Anterior cingulate cortex (tissue), 58 donors: ENCODE measurements at places on chromosomes 2 and 18.

- no peak for DNase-seq
Observed at GRCh38 chr2:152743002-152743401, 24.6 kb downstream of the ARL6IP6 start.

DNA sequence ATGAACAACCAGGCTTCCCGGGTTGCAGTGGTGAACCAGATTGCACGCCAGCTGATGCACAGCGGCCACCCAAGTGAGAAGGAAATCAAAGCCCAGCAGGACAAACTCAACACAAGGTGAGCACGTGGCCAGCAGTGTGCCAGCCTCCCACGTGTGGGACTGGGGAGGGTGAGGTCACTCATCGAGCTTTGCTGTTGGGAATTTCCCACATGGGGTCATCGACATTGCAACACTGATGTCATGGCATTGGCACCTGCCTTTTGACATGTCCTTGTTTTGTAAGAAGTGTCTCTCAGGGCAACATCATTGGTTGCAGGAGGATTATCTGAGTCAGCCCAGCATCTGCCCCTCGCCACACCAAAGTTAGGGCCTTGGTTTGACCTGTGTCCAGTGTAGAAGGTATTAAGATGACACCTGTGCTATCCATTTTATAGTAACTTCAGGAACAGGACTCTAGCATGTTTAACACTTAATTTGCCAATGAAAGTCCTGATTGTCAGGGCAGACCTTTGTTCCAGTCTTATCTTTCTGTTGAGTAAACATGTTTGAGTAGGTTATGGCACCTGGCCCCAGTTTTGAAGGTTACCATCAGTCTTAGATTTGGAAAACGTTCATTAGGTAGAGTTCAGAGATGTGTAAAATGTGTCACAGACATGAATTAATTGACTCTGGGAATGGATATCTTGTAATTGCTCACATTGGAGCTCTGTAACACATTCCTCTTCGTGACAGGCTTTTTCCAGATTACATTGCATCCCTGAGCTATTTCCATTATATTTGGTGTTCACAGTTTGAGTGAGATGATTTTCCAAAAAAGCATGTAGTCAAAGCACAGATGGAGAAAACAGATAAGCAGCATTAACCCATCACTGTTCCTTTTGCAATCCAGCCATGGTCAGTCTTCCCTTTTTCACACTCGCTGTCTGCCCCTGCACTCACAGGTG, 93.3 kb upstream of the EML6 start:
- no peak for DNase-seq

GRCh38 chr18:72225958-72226357, 318.2 kb downstream of the CBLN2 start:
- DNase-seq, result no peak

DNA sequence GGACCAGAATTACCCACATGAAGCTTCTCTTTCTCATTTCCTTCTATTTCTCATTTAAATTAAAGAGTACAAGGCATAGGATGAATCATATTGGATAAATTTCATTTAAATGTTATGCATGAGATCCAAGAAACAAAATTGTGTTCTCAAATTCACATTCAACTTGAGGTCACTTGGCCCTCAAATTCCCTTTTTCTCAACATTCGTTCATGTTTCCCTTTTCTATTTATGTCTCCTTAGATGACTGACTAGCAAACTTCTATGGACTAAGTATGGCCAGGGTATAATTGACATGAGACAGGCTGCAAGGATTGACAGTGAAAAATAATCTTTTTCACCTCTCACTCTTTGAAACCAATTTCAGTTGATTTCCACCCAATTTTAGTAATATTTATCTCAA, 4.0 kb upstream of the LDLRAD4 start:
- no peak for DNase-seq

- DNase-seq, result no peak
Observed at GRCh38 chr2:140814141-140814540, 1316.7 kb downstream of the LRP1B start.

DNA sequence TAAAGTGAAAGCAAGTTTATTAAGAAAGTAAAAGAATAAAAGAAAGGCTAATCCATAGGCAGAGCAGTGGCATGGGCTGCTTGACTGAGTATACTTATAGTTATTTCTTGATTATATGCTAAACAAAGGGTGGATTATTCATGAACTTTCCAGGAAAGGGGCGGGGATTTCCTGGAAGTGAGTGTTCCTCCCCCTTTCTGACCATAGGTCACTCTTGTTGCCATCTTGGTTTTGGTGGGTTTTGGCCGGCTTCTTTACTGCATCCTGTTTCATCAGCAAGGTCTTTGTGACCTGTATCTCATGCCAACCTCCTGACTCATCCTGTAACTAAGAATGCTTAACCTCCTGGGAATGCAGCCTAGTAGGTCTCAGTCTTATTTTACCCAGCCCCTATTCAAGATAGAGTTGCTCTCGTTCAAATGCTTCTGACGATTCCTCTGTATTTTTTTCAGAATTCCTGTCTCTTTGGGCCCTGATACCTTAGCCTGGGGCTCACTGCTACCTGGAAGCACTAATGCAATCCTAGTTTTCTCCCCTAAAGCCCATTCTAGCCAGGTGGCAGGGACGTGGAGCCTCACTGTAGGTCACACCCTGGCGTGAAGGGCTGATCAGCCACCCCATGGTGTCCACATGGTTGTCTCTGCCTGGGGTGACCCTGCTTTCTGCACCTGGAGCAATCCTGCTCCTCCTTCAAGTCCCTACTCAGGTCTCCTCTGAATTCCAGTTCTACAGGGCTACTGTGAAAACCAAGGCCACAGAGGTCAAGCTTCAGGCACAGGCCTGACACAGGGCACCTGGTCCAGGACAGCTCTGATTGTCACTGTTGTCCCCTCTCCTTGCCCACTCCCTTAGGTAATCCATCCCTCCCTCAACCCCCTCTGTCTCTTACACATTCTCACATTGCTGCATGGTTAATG, 6.0 kb upstream of the SLC35F6 start:
- DNase-seq, result no peak

- no peak for DNase-seq
Observed at GRCh38 chr18:63236921-63237846, 82.4 kb downstream of the BCL2 start.

DNA sequence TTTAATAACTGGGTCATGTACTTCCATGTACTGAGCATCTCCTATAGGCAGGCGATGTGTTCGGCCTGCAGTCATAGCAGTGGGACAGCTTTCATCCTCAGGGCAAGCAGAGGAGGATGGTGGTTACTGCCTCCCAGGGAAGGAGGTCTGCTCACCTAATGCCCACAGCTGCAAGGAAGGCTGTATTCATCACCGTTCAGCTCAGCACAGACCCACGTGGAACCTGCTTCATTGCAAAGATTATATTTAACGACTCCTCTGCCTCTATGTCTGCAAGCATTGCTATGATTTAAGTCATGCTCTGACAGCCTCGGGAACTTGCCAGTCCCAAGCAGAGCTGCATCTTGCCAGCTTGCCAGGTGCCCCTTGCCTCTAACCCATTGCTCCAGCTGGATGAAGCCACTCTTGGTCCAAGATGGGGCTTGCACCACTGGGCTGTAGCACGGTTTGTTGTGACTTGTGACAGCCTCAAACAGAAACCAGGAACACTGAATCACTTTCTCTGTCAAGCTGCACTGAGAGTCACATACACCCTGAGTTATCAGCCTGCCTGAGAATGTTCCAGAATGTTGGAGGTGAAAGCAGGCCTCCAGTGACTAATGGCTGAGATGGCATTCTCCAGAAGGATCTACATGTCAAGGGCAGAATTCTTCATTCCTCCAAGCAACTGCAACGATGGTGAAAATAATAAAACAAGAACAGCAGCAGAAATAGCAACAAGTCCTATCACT, 651.1 kb upstream of the ID2 start:
- DNase-seq, result no peak

- DNase-seq, result no peak
Observed at GRCh38 chr2:65142515-65142914, 12.6 kb upstream of the RAB1A start.

GRCh38 chr2:73072129-73072395, 550 bp upstream of the SFXN5 start:
- no peak for DNase-seq

DNA sequence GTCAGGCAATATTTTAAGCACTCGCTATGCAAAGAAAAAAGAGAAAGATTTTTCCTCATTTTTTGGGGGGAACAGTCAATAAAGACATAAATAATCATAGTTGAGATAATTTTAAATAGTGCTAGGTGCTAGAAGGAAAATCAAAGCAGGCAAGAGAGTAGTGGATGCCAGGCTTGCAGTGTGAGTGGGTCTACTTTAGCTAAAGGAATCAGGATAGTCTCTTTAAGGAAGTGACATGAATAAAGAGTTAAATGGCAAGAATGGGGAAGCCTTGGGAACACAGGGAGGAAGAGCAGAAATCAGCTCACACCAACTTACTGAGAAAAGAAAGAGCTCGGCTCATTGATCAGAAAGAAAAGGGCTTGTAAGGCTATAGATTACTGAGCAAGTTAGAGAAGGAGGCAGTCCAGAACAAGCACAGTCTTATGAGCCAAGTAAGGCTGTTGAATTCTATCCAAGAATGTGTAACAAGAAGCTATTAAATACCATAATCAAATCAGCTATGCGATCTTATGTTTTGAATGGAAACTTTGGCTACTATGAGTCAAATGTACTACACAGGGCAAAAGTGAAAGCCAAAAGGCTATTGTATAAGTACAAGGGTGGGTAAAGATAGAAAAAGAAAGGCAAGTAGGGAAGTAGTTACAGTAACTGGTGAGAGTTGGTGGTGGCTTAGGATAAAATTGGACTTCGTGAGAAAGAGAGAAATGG, 833.8 kb upstream of the PIK3C3 start:
- no peak for DNase-seq

GRCh38 chr2:67702284-67702683, 305.2 kb downstream of the ETAA1 start:
- no peak for DNase-seq

GRCh38 chr18:31079973-31080372, 22.2 kb downstream of the DSC2 start:
- no peak for DNase-seq

DNA sequence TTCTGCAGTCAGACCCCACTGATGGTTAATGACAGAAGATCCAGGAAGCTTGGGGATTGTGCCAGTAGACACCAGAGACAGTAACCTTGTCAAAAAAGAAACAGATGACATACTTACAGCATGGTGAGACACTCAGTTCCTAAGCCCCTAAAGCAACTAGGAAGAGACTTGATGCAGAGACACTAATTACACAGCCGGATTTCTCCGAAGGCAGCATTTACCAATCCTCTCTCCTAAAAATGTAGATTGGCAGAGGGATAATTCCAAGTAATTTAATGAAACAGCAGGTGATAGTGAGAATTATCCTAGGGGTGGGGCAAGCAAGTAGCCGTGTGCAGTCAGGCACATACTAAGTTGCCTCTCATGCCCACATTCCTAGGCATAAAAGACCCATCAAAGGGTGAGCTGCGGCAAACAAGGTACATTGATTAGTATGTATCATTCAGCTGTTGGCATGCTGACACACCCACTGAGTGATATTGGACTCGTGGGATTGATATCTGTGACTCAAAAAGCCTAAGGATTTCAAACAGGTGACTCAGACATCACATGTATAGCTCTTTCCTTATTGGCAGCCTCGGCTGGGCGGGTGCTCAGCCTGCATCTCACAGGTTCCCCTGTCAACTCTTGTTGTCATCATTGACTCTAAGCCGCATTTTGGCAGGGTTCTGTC, 296.7 kb upstream of the ATP5MC3 start:
- DNase-seq, result no peak

DNA sequence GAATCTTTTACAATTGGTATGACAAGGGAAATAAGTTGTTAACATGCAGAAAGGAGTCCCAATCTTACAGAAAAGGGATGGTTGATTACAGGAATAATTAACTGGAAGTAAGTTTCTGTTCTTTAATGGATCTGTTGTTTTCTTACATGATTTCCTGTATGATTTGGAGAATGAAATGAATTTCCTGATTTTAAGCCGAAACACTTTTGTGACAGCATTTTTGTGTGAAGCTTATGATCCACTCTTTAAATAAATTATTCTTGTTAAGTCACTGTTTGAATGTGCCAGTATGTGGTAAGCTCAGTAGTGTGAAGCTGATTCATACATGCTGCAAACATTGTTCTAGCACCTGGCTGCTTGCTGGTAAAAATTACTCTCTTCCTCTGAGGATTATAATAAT, 516.2 kb downstream of the DCDC2C start:
- DNase-seq, result no peak

DNA sequence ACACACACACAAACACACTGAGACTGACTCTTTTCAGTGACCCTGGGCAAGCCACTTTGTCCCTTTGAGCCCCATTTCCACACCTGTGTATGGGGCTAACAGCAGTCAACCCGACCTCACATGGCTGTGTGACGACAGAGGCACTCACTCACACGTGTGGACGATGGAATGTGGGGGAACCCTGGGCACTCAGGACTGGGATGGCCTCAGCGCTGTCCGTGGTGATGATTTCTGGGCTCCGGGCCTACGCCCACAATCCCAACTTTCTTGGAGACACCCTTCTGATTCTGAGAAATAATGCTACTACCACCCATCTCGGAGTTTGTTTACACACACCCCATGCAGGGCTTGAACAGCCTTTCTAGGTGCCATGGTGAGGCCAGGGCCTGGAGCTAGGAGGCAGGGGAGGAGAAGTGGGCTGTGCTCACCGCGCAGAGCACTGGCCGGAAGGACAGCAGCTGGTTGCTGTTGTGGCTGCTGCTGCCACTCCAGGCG, 1.5 kb downstream of the CRYBA2 start:
- DNase-seq, result no peak

GRCh38 chr18:56804395-56804794, 153.2 kb downstream of the WDR7 start:
- no peak for DNase-seq

- DNase-seq, result no peak
Observed at GRCh38 chr2:241815477-241816430, 6.8 kb downstream of the NEU4 start.

DNA sequence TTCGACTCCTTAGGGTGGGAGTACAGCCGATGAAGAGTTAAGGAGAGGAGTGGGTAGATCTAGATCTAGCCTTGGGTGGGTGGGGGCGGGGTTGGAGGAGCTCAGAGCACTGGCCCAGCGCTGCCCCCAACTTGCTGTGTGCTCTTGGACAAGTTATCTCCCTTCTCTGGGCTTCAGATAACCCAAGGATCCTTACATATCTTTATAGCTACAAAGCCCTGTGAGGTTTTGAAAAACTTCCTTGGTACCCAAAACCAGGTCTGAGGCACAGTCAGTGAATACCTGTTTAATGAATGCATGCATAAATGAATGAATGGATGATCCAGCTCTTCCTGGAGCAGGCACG, 1.3 kb upstream of the ODC1 start:
- no peak for DNase-seq

DNA sequence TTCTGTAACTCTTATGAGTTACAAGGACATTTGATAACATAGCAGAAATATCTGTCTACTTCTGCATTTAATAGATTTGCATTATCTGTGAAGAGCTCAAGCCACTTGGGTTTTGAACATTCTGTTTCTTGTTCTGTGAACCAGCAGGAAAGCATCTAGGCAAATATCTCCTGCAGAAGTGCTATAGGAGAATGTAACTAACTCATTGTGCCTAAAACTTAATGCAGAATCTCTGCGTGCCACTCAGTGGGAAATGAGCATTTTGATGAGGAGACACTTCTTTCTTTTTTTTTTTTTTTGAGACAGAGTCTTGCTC, 63.5 kb downstream of the MYOM1 start:
- no peak for DNase-seq
